ENCODE measurements at places on chromosomes 6 and 20.
A peak's percentile ranks its signal among the peaks of the same experiment; 100 is the strongest.

DNA sequence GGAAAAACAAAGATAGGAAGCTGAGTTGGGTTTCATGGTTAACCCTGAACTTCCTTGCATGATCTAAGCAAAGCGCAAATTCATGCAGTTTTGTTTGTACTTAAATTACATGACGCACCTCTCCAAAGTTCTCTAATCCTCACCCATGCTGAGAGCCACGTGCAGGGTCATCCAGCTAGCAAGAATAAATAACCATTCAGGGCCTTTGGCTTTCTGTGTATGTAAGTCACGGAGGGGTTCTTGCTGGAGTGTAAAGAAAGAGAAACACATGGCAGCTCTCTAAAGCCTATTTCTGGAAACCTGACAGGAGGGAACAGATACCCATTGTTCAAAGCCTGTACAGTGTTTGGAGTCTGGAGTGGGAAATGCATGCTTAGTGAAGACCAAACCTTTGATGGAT is 171.7 kb upstream of the CCN2 start:
- peak; percentile 81 for DNase-seq

- no peak for DNase-seq
Observed at GRCh38 chr6:15342114-15342513, 96.2 kb downstream of the JARID2 start.

DNA sequence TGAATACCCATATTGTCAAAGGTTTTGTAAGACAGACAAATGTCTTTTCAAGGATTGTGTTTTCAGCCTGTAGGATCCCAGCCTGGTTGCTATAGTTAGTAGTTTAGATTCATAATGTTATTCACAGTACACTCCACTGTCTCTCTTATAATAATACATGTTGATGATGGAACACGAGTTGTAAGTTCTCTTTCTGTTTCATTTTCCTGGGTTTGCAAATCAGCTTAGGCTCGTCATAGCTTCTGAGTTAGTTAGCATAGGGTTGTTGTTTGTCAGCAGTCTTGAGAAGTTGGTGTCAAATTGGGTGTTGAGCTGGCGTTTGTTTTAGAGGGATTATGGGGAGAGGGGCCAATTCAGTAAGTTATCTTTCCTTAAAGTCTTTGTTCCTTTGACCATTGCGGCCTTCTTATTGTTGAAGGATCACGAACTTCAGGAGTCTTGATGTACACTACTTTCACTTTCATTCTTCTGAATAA is 45.8 kb downstream of the QKI start:
- DNase-seq = peak; percentile 75

- DNase-seq = no peak
Observed at GRCh38 chr6:138028893-138029292, 78.3 kb downstream of the PERP start.

GRCh38 chr6:17271628-17272027 is 9.5 kb upstream of the RBM24 start:
- no peak for DNase-seq

Measured in cardiac fibroblast (primary cell).